ENCODE measurements at places on chromosomes 11 and 22. TPM values are rescaled to one million over a fixed set of nuclear protein-coding genes. Genes with fewer than 3 reads are reported as not detected.

IFITM10 gene
- 0.89 TPM for total RNA-seq

TNNI2 gene
- not detected for total RNA-seq

C1QTNF4 gene
- 0.25 TPM for total RNA-seq

RTL10 gene
- total RNA-seq, result 11.6 TPM

DNAL4 gene
- 19.4 TPM for total RNA-seq

JAML gene
- total RNA-seq, result under 0.01 TPM

PKNOX2 gene
- 0.37 TPM for total RNA-seq

SYT7 gene
- total RNA-seq, result 31.4 TPM

TMEM45B gene
- total RNA-seq, result not detected

OR2AT4 gene
- total RNA-seq, result not detected

LYVE1 gene
- total RNA-seq, result 0.22 TPM

KRTAP5-9 gene
- total RNA-seq, result not detected

ACTN3 gene
- under 0.01 TPM for total RNA-seq

C11orf86 gene
- not detected for total RNA-seq

ROM1 gene
- 2.9 TPM for total RNA-seq

NXPE2 gene
- total RNA-seq, result under 0.01 TPM

BTBD18 gene
- not detected for total RNA-seq

BTG4 gene
- total RNA-seq, result not detected

SERPING1 gene
- 4.3 TPM for total RNA-seq

IGLL1 gene
- total RNA-seq, result not detected

LSP1 gene
- total RNA-seq, result 0.33 TPM

PHF5A gene
- 58.5 TPM for total RNA-seq

CECR2 gene
- 0.37 TPM for total RNA-seq

ATM gene
- 121 TPM for total RNA-seq

GLB1L2 gene
- total RNA-seq, result 0.37 TPM

BIK gene
- not detected for total RNA-seq
